ENCODE measurements at places on chromosomes 3 and 15. TPM values are rescaled to one million over a fixed set of nuclear protein-coding genes. Genes with fewer than 3 reads are reported as not detected.

The CCNB2 gene
- 10.4 TPM for total RNA-seq

- H3K27me3 ChIP-seq, result no peaks in the 10 kb centered on the region
- H3K36me3 ChIP-seq, result peaks cover 10% of the 10 kb centered on the region
- no peaks in the 10 kb centered on the region for H3K4me1 ChIP-seq
- no peak overlapping the region for H3K27ac ChIP-seq
- no peak for DNase-seq
- no peak overlapping the region for H3K4me3 ChIP-seq
These were observed 51.0 kb downstream of the USP13 start for GRCh38 chr3:179703816-179704215.

The CSTA gene
- total RNA-seq, result not detected

The SPG11 gene
- total RNA-seq, result 45.4 TPM

DNA sequence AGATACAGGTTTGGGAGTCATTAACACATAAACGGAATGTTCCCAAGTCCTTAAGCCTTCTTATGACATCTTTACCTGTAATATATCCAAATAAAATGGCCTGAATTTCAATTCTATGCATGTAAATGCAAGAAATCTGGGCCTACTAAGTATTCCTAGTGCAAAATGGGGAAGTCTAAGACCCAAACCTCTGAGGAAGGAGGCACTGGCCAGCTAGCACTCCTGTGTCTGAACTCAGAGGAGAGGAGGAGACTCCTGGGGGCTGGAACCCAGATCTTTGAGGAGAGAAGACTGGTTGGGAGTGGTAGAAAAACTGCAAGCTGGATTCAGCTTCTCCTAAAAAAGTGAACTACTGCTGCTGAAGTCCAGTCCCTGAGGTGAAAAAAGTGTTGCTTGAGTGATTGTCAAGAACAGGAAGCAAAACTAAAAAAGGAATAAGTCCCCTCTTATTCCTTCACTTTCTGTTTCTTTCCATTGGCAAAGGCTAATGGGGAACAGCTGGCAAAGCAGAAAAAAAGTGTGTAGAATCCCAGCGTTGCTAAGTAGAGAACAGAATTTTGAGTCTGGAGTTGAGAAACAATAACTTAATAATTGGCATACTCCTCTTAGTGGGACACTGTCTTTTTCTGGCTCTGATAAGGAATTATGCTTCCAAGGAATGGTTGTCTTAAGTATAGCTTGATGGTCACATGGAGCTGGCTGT is 54.8 kb upstream of the ATP2C1 start:
- no peak overlapping the region for H3K4me3 ChIP-seq
- H3K36me3 ChIP-seq, result no peaks in the 10 kb centered on the region
- H3K27me3 ChIP-seq, result peaks cover 7% of the 10 kb centered on the region
- no peak for DNase-seq
- H3K27ac ChIP-seq, result no peak overlapping the region

DNA sequence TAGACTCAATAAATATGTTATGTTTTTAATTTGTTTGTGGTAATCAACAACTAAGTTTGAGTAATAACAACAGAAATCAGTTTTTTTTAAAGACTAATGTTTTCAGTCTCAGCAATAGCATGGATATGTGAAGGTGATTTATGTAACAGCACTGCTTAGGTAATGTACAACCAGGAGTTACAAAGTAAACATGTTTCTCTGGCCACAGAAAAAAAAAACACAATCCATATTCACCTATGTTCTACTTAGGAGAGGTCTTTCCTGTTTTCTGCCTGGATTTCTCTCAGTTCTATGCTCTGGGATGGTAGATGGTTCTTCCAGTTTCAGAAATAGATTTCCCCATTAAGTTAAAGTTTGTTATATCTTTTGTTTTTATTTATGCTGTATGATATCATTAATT is 579.4 kb downstream of the SI start:
- no peaks in the 10 kb centered on the region for H3K4me1 ChIP-seq
- H3K27me3 ChIP-seq, result no peaks in the 10 kb centered on the region
- no peak for DNase-seq
- H3K27ac ChIP-seq, result no peak overlapping the region
- no peak overlapping the region for H3K4me3 ChIP-seq

GRCh38 chr3:167657684-167658225 is 4.0 kb upstream of the WDR49 start:
- DNase-seq, result no peak
- no peaks in the 10 kb centered on the region for H3K36me3 ChIP-seq
- H3K27me3 ChIP-seq, result no peaks in the 10 kb centered on the region
- H3K4me1 ChIP-seq, result no peaks in the 10 kb centered on the region

The SERPINI2 gene
- total RNA-seq, result not detected

The ACKR2 gene
- total RNA-seq, result 0.41 TPM

DNA sequence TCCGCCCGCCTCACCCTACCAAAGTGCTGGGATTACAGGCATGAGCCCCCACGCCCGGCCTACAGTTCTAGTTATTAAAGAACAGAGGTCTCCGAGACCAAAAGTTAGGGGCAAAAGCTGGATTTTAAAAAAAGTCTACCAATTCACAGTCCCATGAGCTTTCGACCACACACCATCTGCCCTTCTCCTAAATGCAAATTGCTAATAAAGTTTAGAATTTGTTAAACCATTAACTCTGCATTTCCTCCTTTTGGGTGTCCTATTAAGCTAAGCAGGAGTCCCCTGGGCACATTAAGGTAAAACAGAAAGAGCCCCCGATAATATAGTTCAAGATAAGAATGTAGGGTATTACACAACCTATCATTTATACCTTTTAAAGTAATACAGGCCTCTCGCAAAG is 322.7 kb downstream of the FOXP1 start:
- no peak for DNase-seq
- peaks cover 47% of the 10 kb centered on the region for H3K4me1 ChIP-seq
- H3K4me3 ChIP-seq, result no peak overlapping the region
- no peak overlapping the region for H3K27ac ChIP-seq
- H3K27me3 ChIP-seq, result no peaks in the 10 kb centered on the region

- DNase-seq, result no peak
- no peak overlapping the region for H3K4me3 ChIP-seq
- H3K27ac ChIP-seq, result no peak overlapping the region
- H3K4me1 ChIP-seq, result peaks cover 44% of the 10 kb centered on the region
- no peaks in the 10 kb centered on the region for H3K27me3 ChIP-seq
These were observed 113.5 kb downstream of the IGF2BP2 start for GRCh38 chr3:185711255-185711870.

DNA sequence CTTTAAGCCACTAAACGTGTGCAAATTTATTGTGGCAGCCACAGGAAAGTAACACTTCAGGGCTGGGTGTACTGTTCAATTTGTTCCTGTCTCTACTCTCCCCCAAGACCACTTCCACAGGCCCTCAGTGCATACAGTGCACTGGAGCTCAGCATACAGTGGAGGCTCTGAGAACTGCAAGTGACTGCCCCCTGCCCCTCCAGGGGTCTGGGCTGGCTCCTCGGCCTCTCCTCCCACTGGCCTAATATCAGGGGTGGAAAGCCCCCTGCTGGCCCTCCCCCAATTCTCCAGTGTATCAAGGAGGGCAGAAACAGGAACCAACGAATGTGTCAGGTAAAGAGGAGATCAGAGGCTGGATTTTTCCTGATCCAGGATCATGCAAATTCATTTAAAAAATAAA is 19.9 kb upstream of the HEG1 start:
- no peak overlapping the region for H3K4me3 ChIP-seq
- DNase-seq, result no peak
- no peak overlapping the region for H3K27ac ChIP-seq
- peaks cover 2% of the 10 kb centered on the region for H3K36me3 ChIP-seq

DNA sequence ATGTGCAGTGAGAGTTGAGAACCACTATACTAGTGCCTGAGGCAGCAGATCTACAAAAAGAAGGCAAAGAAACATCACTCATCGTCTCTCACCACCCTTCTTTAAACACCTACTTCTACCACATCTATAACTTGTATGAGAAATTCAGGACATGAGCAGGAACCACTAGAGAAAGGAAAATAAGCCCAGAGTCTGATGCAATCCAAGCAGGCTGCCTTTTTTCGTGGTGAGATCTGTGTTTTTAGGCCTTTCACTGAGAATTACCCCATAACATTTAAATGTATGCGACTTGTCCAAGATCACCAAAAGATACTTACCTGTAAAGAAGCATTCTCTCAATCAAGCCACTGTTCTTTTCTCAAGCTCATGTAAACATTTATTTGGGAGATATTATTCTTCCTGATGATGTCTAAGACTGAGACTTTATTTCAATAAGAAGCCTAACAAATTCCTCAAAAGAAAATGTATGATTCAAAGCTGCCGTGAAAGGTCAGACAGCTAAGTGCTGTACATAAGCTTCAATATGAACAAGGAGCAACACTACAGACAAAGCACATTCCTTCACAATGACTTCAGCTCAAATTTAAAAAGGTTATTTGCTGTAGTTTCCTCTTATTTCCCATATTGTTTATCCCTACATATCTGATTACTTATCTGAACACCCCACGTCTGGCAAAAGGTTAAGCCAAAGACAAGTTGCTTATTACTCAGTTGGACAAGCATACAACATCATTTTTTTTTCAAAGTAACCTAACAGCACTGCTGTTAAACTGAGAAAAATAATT is 16.5 kb downstream of the SPICE1 start:
- no peaks in the 10 kb centered on the region for H3K27me3 ChIP-seq
- no peak overlapping the region for H3K4me3 ChIP-seq
- H3K4me1 ChIP-seq, result peaks cover 15% of the 10 kb centered on the region
- DNase-seq, result no peak
- H3K27ac ChIP-seq, result peak overlapping the region; percentile 82

The TMCO5A gene
- total RNA-seq, result not detected

DNA sequence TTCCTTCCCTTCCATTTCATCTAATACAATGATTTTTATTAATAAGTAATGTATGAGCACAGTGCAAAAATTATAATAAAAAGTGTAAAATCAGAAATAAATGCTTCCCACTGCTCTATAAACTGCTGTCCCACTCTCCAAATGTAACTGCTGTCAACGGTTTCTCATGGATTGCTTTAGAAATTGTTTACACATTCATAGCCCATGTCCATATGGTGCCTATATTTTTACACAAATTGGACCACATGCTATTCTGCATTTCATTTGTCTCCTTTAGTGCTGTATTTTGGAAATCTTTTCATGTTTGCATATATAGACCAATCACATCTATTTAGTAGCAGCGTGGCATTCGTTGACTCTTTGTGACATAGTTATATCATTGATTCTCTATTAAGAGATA is 164.7 kb upstream of the SLCO3A1 start:
- no peak for DNase-seq
- no peaks in the 10 kb centered on the region for H3K4me1 ChIP-seq
- H3K27me3 ChIP-seq, result peaks cover 2% of the 10 kb centered on the region
- no peaks in the 10 kb centered on the region for H3K36me3 ChIP-seq
- no peak overlapping the region for H3K4me3 ChIP-seq

The ZPLD1 gene
- total RNA-seq, result not detected

DNA sequence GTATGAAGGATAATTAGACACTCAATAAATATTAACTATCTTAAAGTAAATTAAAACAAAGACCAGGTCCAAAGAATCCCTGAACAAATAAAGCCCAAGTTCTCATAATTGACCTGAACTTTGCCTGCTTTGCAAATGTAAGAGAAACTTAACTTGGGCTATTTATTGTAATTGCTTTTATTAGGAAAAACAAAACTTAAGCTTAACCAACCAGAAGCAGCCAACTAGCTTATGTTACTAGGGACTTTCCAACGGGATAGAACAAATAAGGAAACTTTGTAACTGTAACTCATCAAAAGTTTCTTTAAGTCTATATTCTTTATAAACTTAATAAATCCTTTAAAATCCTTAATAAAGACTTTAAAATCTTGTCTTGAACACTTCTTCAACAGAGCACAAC is 48.4 kb downstream of the C3orf38 start:
- DNase-seq, result no peak
- no peak overlapping the region for H3K27ac ChIP-seq
- peaks cover 8% of the 10 kb centered on the region for H3K27me3 ChIP-seq
- peaks cover 5% of the 10 kb centered on the region for H3K4me1 ChIP-seq
- H3K36me3 ChIP-seq, result no peaks in the 10 kb centered on the region

The SAXO2 gene
- total RNA-seq, result 5.1 TPM

The PP2D1 gene
- total RNA-seq, result not detected

- DNase-seq, result no peak
- no peaks in the 10 kb centered on the region for H3K27me3 ChIP-seq
- no peak overlapping the region for H3K4me3 ChIP-seq
These were observed 36.4 kb upstream of the ABHD2 start for GRCh38 chr15:89051875-89052274.

- H3K27me3 ChIP-seq, result peaks cover 28% of the 10 kb centered on the region
- no peaks in the 10 kb centered on the region for H3K36me3 ChIP-seq
- DNase-seq, result no peak
- H3K4me3 ChIP-seq, result no peak overlapping the region
These were observed 90.5 kb upstream of the DGKG start for GRCh38 chr3:186452517-186452916.

DNA sequence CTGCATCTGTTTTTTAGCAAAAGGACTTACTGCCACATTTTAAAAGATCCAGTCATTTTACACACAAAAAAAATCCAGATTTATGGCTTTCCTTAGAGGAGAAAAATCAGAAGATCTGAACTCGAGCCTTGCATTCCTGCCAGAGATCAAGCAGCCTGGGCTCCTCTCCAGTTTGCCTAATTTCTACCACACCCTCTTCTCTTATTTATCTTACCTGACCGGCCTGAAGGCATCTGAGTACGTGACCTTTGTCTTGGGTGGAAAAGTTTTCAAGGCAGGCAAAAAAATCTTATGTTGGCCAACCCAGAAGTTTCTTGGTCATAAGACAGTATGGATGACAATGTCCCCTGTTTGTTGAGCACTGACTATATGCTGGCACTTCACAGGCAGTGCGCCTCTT is 60.3 kb downstream of the CHRD start:
- no peak for DNase-seq
- no peaks in the 10 kb centered on the region for H3K4me1 ChIP-seq
- no peak overlapping the region for H3K27ac ChIP-seq
- H3K4me3 ChIP-seq, result no peak overlapping the region
- peaks cover 23% of the 10 kb centered on the region for H3K27me3 ChIP-seq

The AAGAB gene
- total RNA-seq, result 30.8 TPM

GRCh38 chr3:138443521-138444503 is 9.4 kb downstream of the ESYT3 start:
- no peak overlapping the region for H3K4me3 ChIP-seq
- DNase-seq, result no peak
- no peaks in the 10 kb centered on the region for H3K36me3 ChIP-seq
- H3K27me3 ChIP-seq, result no peaks in the 10 kb centered on the region

DNA sequence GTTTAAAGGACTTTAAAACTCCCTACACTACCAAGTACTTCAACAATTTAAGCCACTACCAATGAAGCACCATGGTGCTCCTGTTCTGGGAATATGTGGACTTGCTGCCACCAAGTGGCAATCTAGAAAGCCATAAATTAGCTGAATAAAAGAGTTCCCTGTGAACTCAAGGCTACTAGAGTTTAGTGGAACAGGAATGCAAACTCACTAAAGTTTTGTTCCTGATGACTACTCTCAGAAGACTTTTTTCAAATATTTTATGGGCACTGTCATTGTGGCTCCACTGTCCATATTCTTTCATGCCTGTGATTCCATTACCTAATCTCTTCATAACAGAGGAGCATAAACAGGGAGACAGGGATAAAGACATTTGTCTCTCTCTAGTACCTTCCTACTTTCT is 63.9 kb downstream of the TMCC1 start:
- H3K36me3 ChIP-seq, result peaks cover 1% of the 10 kb centered on the region
- H3K4me1 ChIP-seq, result peaks cover 28% of the 10 kb centered on the region
- peak overlapping the region; percentile 61 for H3K27ac ChIP-seq
- no peak overlapping the region for H3K4me3 ChIP-seq
- DNase-seq, result no peak

All from chondrocyte (in vitro differentiated cells).